8988T (cell line): ENCODE measurements at places on chromosomes 7 and 10.

GRCh38 chr10:1532636-1533035 lies 204.7 kb downstream of the ADARB2 start:
- DNase-seq = no peak

DNA sequence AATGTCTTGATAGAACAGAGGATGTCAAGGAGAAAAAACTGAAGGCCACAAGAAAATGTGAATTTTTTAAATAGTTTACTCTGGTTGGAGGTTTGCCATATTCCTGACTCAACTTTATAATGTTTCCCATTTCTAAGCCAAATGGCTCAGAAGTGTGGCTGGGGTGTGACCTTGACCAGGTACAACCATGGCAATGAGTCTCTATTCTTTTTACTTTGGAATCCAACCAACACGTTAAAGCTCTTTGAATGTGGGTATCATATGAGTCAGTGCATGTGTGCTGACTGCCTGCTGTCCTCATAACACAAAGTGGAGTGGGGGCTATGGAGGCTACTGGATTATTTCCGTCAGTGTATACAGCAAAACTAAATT lies 33.5 kb upstream of the DLD start:
- DNase-seq = no peak

DNA sequence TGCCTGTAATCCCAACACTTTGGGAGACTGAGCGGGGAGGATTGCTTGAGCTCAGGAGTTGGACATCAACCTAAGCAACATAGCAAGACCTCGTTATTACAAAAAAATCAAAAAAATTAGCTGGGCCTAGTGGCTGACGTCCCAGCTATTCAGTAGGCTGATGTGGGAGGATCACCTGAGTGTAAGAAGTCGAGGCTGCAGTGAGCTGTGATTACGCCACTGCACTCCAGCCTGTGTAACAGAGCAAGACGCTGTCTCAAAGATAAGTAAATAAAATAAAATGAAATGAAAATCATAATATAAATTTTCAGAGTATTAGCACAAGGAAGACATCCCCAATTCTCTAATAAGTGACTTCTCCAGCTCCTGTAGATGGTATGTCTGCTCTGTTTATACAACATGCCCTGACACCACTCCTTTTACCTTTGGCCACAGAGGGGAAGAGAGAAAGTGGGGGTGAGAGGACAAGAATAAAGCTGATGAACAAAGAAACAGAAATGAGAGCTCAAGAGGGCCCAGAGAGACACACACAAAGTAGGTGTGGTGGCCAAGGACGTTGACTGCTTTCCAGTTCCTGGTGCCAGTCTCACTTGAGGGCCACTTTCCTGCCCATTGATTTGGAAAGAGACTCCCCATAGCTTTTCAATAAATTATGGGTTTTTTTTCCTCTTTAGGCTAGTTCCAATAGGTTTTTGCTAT lies 62.9 kb downstream of the PTTG1IP2 start:
- DNase-seq = no peak

DNA sequence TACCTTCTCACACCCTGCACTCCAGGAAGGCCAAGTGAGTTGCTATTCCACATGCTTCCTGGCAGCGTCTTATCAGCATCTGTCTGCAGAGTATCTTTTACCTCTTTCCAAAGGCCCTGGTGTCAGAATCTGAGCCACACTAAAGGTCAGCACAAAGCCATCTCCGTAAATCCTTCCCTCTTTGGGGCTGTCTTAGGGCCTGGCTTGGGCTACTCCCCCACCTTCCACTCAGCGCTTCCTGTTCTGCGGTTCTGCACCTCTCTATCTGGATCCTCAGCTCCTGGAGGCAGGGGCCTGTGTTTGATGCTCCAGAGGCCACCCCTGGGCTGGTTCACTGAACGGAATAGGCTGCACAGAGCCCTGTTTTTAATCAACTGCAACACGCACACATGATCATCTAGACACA lies 334.8 kb upstream of the GALNT17 start:
- no peak for DNase-seq

GRCh38 chr10:91891125-91892001 lies 17.9 kb downstream of the FGFBP3 start:
- no peak for DNase-seq

DNA sequence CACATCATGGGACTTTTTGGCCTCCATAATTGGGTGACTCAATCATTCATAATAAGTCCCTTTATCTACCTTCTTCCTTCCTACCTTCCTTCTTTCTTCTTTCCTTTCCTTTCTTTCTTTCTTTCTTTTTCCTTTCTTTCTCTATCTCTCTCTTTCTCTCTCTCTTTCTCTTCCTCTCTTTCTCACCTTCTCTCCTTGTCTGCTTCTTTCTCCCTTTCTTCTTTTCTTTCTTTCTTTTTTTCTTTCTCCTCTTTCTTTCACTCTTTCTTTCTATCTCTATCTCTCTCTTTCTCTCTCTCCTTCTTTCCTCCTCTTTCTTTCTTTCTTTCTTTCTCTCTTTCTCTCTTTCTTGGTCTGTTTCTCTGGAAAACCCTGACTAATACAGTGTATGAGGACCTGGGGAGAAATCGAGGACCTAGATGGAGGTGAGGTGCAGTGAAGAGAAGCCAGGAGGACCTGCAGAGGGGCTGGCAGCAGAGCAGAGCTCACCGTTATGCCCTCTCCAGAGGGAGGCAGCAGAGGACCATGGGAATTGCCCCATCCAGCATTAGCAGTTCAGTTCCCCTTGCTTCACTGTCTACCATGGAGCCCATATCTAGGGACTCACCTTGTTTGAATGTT lies 52.7 kb upstream of the BTRC start:
- peak; percentile 56 for DNase-seq

- DNase-seq = no peak
These were observed 128.2 kb downstream of the NEURL1 start for GRCh38 chr10:103621783-103622125.

GRCh38 chr10:68301790-68302502 lies 29.9 kb upstream of the HNRNPH3 start:
- no peak for DNase-seq

- no peak for DNase-seq
These were observed 118.0 kb downstream of the BUB3 start for GRCh38 chr10:123272171-123272570.

- DNase-seq = no peak
These were observed 29.1 kb downstream of the DPCD start for GRCh38 chr10:101617102-101617823.
